NCI-H526 treated with DMSO at 0.1 percent for 48 hours (cell line): ENCODE measurements at places on chromosomes 7 and 10.
A peak's percentile ranks its signal among the peaks of the same experiment; 100 is the strongest.

DNA sequence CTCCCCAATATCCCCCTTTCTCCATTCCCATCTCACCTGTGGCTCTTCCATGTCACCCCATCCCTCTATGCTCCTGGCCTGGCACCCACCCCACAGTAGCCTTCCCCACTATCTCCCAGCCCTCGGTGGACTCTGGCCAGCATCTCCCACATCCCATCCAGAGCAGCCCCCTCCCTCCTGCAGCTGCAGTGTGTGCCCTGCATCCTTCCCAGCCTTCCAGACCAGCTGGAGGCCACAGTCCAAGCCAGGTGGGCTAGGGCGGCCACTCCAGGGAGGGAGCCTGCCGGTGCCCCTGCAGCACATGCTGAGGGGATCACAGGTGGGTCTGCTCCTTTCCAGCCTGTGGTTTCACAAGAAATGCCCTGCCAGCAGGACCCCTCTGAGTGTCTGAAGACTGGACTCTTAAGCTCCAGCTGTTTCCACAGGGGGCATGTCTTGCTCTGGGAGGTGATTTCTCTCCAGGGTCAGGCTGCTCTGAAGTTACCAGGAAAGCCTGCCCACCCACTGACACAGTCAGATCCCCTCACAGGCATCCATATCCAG is 90.9 kb upstream of the PPIF start:
- no peak for DNase-seq

DNA sequence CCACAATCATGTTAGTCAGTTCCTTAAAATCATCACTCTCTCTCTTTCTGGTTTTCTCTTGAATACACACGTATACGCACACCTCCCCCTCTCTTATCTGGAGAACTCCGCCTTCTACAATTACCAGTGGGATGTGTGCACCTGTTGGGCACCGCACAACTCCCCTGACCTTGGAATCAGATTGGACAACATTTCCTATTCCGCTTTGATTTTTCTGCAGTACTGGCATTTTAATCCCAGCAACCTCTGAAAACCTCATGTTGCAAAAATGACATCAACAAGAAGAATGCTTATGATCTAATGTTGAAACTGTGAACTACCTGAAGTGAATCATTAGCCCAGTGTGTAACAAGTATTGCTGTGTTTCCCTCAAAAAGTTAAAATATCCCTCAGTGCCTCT is 109.6 kb downstream of the KIAA1217 start:
- DNase-seq: no peak

DNA sequence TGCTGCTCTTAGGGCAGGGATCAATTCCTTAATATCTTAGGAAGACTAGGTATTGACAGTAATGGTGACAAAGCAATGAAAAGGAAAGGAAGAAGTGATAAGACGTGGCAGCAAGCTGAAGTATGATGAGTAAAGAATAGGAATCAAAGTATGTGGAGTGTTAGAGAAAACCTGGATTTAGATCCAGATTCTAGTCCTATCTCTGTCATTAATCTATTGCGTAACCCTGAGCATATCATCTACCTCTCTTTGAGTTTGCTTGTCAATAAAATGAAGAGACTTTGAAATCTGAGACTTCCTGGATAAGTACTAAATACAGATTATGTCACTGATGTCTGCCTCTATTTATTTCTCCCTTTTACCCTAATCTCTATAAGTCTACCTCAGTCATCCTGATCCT is 89.2 kb downstream of the PTEN start:
- no peak for DNase-seq

DNA sequence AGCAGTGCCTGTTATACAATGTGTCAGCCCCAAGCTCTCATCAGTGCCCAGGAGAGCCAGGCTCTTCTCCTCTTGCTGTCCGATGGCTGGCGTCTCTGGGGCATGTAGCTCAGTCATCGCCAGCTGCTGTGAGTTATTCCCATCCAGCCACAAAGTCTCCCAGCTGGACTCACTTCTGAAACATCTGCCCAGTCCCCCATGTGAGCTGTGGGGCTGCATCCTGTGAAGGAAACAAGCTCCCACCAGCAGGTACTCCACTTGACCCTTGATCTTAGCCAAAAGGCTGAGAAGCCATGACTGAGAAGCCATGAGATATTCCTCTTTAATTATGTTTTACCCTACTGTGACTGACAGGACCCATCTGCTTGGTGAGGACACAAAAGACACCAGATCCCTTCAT is 212.7 kb upstream of the IGFBP3 start:
- DNase-seq: no peak

DNA sequence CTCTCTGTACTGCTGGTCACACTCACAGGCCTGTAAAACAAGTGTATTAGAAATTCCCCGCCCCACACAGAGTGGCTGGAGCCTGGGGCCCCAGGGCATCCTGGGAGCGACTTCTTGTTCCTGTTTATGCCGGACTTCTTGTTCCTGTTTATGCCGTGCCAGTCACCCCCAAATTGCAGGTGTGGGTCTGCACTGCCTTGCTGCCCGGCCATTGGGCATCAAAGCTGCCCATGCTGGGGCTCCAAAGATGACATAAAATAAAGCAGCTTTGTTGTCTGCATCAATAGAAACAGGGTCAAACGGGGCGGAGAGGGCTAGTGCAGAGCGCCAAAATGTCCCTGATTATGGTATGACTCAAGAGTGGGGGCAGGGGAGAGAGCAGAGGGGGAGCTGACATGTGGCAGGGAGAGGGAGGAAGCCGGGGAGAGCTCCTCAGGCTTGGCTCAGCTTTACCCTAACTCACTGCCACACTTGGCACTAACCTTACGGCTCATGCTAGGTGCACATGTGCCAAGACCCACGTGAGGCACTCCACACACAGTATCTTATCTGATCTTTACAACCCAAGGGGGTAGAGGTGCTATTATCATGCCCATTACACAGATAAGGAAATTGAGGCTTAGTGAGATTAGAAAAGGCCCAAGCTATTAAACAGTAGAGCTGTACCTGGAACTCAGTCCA is 98.4 kb downstream of the PIP4K2A start:
- DNase-seq: no peak

GRCh38 chr10:43074409-43074808 is 2.5 kb upstream of the RET start:
- DNase-seq: no peak

GRCh38 chr7:28705350-28705749 is 252.8 kb downstream of the TRIL start:
- no peak for DNase-seq

DNA sequence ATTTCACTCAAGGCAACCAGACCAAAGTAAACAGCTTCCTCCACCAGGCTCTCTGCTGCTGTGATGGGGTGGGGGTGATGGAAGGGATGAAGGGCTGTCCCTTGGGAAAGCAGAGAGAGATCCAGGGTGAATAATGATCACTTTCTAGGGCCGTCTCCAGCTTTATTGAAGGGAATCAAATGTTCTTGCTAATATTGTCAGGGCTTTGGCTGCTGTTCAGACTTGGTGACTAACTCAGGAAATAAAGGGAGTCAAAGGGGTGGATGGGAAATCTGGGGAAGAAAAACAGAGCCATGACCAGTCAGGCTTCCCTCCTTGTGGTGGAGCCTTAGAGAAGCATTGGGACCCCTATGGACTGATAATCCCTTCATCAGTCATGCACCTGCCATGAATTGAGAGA is 196.2 kb upstream of the AGK start:
- no peak for DNase-seq

DNA sequence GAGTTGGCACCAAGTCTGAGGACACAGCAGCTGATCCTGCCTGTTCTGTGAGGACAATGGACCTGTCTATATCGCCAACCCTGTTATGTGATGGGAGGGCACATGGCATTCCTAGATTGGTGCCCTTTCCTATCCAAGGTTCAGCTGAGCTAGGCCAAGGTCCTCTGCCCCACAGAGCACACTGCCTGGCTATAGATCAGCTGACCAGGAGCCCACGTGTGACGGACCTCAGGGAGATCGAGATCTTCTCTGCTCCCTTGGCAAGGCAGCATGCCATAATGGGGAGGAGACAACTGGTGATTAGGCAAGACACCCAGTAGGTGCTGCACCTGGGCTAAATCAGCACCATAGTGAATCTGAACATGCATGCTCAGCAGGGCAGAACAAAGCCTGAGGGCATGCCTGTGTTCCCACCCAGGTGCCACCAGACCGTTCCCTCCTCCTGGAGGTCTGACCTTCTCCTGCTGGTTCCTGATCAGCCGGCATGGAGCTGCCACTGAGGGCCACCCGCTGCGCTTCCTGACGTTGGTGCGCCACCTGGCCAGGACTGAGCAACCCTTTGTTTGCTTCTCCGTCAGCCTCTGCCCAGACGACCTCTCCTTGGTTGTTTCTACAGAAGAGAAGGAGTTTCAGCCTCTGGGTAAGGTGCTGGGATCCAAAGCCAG is 93.7 kb downstream of the WDFY4 start:
- no peak for DNase-seq

- no peak for DNase-seq
Measured at GRCh38 chr7:143323653-143324052, 7.7 kb downstream of the CLCN1 start.

GRCh38 chr7:50068850-50069551 is 24.0 kb downstream of the ZPBP start:
- DNase-seq: peak; percentile 60

- no peak for DNase-seq
Measured at GRCh38 chr7:121303422-121304101, 25.2 kb upstream of the WNT16 start.

DNA sequence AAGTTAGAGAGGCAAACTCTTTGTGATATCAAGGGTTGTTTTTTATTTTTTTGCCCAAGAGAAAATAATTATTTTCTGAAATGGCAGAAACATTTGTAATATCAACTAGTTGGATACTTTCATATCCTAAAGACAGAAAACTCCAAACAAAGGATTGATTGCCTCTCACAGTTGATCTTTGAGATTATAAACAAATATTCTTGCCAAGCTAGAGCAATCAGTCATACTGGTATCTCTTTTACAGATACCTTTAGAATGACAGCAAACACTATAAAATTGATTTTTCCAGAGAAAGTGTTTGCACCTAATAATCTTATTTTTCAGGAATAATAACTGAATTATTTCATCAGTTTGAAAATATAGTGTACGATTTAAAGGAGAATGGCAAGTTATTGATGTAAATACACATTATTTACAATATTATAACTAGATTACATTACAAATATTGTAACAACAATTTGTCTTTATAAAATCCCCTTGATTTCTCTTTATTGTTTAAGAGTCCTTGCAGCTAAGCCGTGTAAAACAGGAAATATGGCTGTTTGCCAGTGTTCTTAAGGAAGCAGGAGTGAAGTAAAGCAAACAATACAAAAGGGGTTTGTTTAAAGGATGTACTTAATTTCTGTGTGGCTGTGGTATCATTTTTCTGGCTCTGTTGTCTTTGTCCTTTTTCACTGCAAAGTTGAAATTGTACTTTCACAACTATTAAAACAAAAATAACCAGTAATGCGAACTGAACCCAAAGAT is 58.4 kb downstream of the MAPK8 start:
- no peak for DNase-seq

DNA sequence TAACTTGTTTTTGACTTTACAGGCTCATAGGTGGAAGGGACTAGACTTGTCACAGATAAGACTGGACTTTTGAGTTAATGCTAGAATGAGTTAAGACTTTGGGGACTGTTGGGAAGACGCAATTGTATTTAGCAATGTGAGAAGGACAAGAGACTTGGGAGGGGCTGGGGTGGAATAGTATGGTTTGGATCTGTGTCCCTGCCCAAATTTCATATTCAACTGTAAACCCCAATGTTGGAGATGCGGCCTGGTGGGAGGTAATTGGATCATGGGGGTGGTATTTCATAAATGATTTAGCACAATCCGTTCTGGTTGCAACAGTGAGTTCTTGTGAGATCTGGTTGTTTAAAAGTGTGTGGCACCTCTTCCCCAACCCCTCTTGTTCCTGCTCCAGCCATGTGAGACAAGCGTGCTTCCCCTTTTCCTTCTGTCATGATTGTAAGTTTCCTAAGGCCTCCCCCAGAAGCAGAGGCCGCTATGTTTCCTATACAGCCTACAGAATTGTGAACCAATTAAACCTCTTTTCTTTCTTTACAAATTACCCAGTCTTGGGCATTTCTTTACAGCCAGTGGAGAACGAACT is 22.6 kb downstream of the RNF216 start:
- DNase-seq: no peak

DNA sequence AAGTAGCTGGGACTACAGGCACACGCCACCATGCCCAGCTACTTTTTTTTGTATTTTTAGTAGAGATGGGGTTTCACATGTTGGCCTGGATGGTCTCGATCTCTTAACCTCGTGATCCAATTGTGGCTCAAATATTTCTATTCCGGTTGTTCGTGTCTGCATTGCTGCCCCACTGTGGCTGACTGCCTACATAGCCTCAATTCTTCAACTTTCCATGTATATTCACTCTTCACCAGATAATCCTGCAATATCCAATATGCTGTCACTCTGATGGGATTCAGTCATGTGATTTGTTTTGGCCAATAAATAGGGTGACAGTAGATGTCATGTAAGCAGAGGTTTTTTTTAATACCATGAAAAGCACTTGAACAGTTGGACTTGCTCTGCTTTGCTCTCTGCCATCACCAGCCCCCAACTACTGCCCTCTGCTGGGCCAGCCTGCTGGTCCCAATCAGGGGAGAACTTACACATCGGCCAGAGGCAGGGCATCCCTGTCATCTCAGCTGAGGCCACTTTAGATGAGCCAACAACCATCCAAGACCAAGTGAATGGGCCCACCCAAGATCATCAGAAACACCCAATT is 56.7 kb downstream of the NSUN6 start:
- no peak for DNase-seq

DNA sequence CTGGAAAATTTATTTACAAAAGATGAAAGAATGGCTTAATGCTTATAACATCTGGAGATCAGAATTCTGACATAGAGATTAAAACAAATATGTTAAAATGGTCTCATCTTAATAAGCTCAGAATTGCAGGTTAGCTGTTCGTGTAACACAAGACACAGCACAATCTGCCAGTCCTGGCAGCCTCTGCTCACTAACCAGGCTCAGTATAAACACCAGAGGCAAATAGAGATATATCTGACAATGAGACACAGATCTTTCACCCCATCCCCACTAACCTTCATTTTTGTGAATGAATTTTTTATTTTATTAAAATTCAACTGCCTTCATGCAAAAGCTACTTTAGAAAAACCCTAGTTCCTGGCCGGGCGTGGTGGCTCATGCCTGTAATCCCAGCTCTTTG is 51.8 kb downstream of the RELN start:
- no peak for DNase-seq

- no peak for DNase-seq
Measured at GRCh38 chr7:131522325-131522930, 34.0 kb downstream of the PODXL start.

GRCh38 chr7:128831994-128832879 is 2.0 kb downstream of the FLNC start:
- DNase-seq: no peak

DNA sequence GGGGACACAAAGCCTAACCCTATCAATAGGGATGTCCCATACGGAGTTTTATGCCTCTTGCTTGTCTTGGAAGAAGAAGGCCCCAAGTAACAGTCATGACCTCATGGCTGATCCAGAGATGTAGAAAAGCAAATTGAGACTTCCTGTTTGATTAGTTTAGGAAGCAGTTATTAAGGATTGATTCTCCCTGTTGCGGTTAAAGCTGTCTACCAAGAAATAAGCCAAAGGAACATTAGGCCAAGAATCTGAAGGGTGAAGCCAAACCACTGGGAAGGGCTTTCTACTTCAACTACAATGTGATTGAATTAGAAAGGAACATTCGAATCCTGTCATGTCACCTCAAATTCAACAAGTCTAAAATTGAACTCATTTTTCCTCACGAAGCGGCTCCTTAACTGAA is 60.5 kb upstream of the AGBL3 start:
- DNase-seq: no peak
